ENCODE measurements at places on chromosomes 7 and 10. TPM values are rescaled to one million over a fixed set of nuclear protein-coding genes. Genes with fewer than 3 reads are reported as not detected.

DNA sequence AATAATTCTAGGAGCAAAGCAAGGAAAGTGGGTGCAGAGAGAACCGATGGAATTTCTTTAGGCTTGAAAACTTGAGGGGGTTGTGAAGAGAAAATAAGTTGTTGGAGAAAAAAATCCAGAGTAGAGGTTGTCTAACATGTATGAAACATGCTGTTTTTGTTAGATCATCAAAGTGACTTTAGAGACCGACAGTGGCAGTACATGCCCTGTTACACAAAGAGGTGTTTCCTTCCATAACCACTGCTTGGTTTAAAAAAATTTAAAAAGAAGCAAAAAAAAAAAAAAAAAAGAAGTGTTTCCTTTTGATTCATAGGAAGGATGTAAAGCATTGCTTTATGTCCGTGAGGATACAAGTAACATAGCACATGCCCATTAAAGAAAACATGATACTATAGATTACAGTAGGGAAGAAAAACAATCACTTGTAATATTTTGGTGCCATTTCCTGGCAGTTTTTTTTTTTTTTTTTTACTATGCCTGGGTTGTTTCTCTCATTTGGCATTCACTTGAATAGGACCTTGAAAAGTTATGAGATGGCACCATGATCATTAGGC, 6.1 kb downstream of the ENTPD1 start:
- peak overlapping the region; percentile 9 for H3K27ac ChIP-seq
- H3K4me1 ChIP-seq: peaks cover 14% of the 10 kb centered on the region
- no peak overlapping the region for H3K4me3 ChIP-seq
- DNase-seq: no peak
- no peaks in the 10 kb centered on the region for H3K27me3 ChIP-seq

DNA sequence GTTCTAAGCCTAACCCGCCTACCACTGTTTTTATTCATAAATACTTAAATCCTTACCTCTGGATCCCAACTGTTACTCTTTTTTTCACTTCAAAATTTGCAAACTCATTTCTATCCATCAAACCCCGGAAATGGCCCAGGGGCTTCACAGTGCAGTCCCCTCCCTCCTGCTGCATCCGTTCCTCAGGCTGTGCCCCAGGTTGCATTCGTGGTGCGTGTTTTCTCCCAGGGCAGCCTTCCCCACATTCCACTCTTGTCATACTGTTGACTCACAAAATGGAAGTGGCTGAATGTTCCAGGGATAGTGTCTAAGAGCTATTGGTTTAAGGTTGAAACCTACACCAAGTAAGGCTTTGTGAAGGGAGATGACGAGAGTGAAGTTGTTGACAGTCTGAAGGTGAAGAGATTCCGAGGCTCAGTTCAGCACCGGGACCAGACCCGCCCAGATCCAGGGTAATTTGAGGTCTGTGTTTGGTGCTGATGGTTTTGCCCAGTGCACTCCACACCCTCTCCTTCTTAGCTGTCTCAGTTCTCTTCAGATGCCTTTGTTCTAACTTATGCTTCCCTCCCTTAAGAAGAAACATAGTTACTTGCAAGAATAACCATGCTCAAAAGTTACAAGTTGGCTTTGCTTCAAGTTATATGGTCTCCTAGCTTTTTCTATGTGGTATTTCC, 7.7 kb downstream of the INSIG1 start:
- no peaks in the 10 kb centered on the region for H3K27me3 ChIP-seq
- peaks cover 85% of the 10 kb centered on the region for H3K36me3 ChIP-seq
- DNase-seq: no peak
- H3K4me3 ChIP-seq: no peak overlapping the region

DNA sequence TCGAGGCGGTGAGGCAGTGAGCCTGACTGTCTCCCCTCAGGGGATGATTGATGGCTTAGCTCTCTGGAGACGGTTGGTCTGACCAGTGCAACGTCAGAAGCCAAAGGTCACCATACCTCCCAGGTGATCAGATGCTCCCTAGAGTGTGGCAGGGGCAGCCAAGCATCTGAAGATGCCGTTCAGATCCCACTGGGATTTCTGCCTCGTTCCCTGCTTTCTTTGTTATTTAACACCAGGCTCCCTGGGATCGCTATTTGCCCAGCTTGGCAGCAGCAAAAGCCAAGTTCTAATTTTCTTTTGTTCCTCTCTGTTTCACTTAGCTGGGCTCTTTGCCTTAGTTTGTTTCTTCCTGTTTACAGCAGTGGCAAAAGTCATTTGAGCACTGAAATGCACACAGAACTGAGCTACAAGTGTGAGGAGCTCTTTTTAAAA, 53.5 kb upstream of the SVIL start:
- H3K4me1 ChIP-seq: peaks cover 32% of the 10 kb centered on the region
- peak overlapping the region; percentile 9 for H3K4me3 ChIP-seq
- H3K36me3 ChIP-seq: peaks cover 16% of the 10 kb centered on the region
- DNase-seq: no peak
- peak overlapping the region; percentile 67 for H3K27ac ChIP-seq

- H3K36me3 ChIP-seq: no peaks in the 10 kb centered on the region
- H3K4me3 ChIP-seq: no peak overlapping the region
- H3K27ac ChIP-seq: no peak overlapping the region
- H3K27me3 ChIP-seq: no peaks in the 10 kb centered on the region
- no peak for DNase-seq
- peaks cover 28% of the 10 kb centered on the region for H3K4me1 ChIP-seq
These were observed 13.2 kb downstream of the TMEM243 start for GRCh38 chr7:87206361-87206760.

DNA sequence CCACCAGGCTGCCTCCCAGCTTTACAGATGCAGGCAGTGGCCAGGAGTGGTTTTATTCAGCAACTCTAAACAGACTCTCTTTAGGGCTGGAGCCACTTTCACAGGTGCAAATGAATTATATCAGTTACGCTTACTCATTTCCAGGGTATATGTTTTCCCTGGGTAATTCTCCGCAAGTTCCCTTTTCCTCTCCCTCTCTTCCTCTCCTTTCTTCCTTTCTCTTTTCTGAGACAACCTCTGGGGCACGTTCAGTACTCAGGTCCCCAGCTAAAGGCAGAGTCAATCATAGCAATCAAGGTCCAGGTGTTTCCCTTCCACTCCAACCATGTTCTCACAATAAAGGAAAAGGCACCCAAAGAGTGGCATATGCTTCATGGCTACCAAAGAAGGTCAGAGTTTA, 41.3 kb downstream of the PDLIM1 start:
- H3K4me1 ChIP-seq: peaks cover 31% of the 10 kb centered on the region
- peaks cover 41% of the 10 kb centered on the region for H3K36me3 ChIP-seq
- H3K4me3 ChIP-seq: no peak overlapping the region

- H3K4me3 ChIP-seq: no peak overlapping the region
- peaks cover 18% of the 10 kb centered on the region for H3K4me1 ChIP-seq
- peaks cover 90% of the 10 kb centered on the region for H3K36me3 ChIP-seq
These were observed 15.0 kb downstream of the FZD9 start for GRCh38 chr7:73448609-73449008.

DNA sequence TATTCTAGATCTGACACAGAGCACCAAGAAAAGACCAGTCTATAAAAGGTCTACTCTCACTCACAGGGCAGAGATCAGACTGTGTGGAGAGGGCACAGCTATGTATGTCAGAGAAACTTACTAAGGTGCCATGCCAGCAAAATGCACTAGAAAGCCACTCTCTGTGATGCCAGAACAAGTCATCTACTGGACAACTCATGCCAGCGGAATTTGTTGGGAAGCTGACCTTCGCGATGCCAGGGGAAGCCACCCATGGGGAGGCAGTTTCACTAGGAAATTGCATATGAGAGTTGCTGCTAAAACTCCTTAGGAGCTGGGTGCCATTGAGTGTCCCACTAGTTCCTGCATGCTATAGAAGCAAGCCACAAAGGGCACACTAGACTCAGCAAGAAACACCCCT, 58.5 kb downstream of the MICU1 start:
- H3K36me3 ChIP-seq: peaks cover 11% of the 10 kb centered on the region
- H3K4me3 ChIP-seq: no peak overlapping the region
- no peaks in the 10 kb centered on the region for H3K27me3 ChIP-seq
- no peak for DNase-seq
- H3K4me1 ChIP-seq: no peaks in the 10 kb centered on the region

- peaks cover 32% of the 10 kb centered on the region for H3K4me1 ChIP-seq
- H3K36me3 ChIP-seq: no peaks in the 10 kb centered on the region
- H3K4me3 ChIP-seq: no peak overlapping the region
- peak overlapping the region; percentile 49 for H3K27ac ChIP-seq
- no peaks in the 10 kb centered on the region for H3K27me3 ChIP-seq
These were observed 96.2 kb downstream of the C10orf105 start for GRCh38 chr10:71623098-71623985.

The TAS2R4 gene
- total RNA-seq: 2.2 TPM

All from upper lobe of right lung (tissue), 1 donor.